ENCODE measurements at places on chromosomes 3 and 15.

- DNase-seq = no peak
Measured at GRCh38 chr3:150130404-150131100, 159.9 kb upstream of the PFN2 start.

DNA sequence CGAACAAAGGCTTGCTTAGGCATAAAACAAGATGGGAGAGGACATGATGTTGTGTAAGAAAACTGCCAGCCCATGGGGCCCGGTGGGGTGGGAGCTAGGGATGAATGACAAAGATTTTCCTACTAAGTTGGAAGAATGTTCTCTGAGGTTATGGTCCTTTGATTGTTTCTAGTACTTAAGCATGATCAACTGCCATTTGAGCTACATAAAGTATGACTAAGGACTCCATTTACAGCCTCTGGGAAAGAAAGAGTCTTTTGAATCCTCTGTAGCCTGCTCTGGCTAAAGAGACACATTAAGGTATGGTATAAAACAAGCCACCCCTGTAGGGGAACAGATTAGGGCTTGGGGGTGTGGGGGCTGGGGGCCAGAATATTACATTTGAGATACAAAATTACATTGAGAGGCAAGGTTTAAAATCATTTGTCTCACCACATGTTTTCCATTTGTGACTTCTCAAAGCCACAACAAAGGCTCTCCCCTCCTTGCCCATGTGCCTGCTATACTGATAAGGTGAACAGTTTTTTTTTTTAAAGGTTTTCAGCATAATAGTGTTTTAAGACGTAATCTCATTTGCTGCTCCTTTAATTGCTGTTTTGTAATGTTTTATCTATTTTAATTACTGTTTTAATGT, 323.4 kb downstream of the CHST2 start:
- no peak for DNase-seq

- no peak for DNase-seq
Measured at GRCh38 chr3:67781218-67781617, 126.8 kb upstream of the SUCLG2 start.

- peak; percentile 85 for DNase-seq
Measured at GRCh38 chr3:171049861-171050444, 23.4 kb upstream of the SLC2A2 start.

DNA sequence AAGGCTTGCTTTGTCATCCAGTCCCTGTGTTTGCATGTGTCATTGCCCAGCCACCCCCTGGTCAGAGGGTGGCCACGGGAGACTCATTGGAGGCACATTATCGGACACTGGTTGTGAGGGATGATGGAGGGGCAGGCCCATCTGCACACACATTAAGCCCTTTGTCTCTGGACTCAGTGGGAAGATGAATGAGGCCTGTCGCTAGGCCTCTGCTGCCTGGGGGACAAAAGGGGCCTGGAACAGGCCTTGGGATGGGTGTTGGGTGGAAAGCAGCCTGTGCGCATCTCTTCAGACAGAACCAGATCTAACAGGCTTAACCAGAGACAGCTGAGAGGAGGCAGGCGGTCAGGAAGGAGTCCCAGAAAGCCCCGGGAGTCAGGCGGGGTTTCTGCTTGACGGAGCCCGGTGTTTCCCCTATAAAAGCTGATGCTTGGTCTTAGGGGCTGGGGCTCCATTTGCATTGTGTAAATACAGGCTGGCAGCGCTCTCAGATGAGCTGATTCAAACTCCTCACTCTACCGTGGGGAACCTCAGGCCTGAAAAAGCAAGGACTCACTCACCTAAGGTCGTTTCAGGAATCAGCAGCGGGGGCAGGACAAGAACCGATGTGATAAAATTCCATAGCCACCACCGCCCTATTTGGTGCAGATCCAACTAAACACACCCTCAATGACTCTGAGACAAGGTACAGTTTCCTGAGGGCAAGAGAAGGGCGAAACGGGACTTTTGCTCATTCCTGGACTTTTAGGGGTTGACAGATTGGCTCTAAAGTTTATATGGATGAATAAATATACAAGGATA, 17.1 kb upstream of the SKIC8 start:
- no peak for DNase-seq

DNA sequence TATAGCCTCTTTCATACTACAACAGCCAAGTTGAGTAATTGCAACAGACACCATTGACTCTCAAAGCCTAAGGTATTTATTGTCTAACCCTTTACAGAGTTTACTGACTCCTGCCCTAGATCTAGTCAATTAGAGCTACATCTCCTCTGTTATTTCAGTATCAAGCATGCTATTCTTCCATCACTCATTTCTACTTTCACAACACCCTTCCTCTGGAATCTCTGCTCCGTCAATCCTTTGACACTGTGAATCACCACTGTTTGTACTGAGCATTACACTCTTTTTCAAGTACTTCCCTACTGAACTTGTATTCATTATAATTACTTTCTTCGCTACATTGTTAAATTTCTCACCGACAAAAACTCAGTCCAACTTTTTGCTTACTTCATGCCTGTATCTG, 121.8 kb downstream of the ZNF609 start:
- DNase-seq = no peak

DNA sequence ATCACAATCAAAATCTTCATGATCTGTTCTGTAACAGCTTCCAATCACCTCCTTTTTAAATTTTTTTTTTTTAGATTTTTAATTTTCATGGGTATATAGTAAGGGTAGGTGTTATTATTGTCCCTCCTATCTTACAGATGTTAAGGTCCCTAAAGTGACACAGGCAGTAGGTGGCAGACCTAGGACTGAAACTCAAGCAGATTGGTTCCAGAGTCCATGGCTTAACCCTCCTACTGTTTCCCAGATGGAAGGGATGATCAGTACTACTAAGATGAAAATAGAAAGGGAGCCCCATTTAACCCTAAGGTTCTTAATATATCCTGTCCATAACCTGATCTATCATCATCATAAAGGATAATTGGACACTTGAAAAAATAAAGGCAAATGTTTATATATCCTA, 57.1 kb downstream of the CHAC1 start:
- no peak for DNase-seq

DNA sequence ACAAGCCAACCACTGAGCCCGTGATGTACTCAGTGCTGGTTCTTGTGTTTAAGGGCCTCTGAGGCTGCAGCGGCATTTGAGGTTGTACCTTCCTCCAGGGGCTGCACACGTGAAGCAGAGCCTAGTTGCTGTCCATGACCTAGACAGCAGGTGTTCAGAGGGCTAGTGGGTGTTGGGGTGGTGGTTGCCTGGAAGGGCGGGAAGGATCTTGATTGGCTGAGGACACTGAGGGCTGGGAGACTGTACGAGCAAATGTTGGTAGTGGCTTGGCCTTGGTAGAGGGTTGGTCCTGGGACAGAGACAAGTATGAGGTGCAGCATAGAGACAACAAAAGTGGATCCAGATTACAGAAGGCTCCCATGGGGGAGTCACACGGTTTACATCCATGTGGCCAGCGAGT, 17.0 kb upstream of the HES1 start:
- DNase-seq = no peak

GRCh38 chr3:62097121-62097520, 276.2 kb downstream of the FEZF2 start:
- DNase-seq = no peak

DNA sequence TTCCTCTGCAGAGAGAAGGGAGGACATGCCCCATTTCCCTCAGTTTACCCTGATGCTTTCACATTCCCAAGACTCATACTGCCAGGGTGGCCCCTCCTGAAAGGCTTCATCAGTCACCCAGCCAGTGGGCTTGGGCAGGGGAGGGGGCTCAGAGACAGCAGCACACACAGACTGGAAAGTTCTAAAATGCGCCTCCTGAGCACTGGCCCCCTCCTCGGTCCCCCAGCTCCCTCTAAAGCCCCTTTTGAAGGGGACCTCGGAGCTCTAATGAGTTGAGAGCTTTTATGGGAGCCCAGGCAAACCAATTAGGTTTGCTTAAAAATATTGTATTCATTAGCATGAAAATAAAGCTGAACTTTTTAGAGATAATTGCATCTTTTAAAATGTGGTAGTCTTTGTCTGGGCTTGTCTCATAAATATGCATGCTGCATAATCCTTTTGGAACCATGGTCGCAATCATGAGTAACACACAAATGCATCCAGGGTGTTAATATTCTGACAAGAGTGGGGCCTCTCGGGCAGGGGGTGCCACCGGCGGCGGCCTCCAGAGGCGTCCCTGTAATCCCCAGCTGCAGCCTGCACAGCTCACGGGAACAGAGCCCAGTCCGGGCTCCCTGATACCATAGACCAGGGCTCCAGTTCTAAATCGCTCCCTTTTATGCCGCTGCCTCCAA, 78.5 kb downstream of the RPLP1 start:
- no peak for DNase-seq

DNA sequence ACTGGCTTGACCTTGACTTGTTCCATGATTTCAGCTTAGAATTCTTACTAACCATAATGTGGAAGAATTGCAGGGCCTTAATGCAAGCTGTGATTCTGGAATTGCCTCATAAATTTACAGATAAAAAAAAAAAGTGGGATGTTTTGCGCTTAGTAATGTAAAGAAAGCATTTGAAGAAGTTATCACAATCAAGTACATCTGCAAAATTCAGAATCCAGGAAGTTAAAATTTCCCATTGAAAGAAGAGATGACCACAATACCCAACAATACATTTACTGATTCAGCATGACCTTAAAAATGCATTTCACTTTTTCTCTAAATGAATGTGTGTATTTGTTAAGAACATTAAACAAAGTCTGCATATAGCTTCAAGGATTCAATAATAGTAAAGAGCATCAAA, 65.1 kb upstream of the CCNL1 start:
- no peak for DNase-seq

GRCh38 chr3:153209596-153209995, 47.6 kb downstream of the RAP2B start:
- no peak for DNase-seq

- DNase-seq = peak; percentile 19
Measured at GRCh38 chr3:69425249-69425648, 39.4 kb upstream of the FRMD4B start.

- DNase-seq = peak; percentile 1
Measured at GRCh38 chr15:41022487-41023090, 69.3 kb downstream of the CHAC1 start.

DNA sequence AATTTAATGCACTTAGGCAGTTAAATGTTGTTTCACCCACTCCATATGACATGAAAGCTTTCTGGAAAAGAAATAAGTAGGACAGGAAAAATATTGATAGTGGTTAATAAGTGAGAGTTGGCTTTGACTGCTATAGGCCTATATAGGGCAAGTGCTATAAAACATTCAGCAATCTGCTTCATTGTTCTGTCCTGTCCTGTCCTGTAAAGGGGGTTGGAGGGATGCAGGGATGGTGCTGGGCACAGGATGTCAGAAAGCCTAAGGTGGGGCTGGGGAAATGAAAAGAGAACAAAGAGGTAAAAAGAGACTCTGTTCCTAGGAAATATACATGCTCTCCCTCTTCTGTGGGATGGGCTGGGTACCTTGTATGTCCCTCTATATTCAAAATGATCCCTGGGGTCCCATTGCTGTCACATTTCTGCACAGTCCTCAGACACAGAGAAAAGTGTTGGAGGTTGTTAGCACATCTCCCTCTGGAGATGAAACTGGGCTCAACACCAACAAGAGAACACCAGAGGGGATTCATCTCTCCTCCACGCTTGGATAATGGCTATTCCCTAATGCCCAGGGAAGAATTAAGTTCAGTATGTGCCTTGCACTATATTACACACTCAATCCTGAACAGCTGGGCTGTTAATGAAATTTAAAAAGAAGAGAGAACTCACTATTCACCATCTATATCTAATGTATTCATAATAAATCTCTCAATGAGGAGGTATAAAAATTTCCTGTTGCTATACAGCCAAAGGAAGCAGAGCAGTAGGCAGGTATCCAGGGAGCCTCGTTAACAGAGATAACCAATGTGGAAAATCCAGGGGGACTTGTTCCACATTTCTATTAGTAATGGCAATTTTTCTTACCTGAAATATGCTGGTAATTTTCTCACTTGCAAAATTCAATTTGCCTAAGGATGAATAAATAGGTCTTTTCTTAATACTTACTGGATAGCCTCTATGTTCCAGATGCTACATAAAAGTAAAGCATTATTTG, 108.1 kb upstream of the ZBED2 start:
- DNase-seq = no peak

DNA sequence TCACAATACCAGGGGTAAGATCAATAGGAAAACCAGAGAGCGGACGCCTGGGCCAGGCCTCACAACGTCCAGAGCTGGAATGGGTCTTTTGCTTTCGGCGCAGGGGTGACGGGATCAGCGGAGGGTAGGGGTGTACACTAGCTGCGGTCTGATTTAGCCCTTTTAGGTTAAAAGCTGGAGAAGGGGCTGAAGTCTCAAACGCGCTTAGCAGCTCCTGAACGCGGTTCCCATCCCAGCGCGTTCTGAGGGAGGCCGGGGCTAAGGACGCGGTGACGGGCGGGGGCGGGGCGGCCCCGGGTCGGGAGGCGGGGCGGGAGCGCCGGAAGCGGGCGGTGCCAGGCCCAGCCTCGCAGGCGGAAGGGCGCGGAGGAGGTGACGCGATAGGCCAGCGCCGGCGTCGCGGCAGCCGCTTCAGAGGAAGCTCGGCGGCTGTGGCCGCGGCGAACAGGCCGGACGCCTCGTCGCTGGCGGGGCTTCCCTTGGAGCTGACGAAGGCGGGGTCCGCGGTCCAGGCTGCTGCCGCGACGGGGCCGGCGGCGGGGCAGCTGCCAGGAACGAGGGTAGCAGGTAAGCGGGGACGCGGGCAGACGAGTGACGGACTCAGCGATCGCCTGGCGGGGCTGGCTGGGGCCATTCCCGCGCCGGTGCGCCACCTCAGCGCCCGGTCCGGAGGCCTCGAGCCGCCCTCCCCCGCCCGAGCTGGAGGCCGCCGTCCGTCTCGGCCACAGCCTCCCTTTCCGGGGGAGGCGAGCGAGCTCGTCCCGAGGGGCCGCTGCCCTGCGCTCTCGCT, at the start of gene SENP5:
TSS of gene SENP5 (plus strand) at position 414 of the 790 bp plus-strand sequence. CDS start 17,262 bp downstream, outside the sequence.
- peak; percentile 91 for DNase-seq

- no peak for DNase-seq
Measured at GRCh38 chr3:108420926-108421325, 89.5 kb downstream of the MYH15 start.

GRCh38 chr15:60390871-60391501, 6.8 kb downstream of the ANXA2 start:
- no peak for DNase-seq

- no peak for DNase-seq
Measured at GRCh38 chr3:65356331-65357248, 668.8 kb upstream of the ADAMTS9 start.

DNA sequence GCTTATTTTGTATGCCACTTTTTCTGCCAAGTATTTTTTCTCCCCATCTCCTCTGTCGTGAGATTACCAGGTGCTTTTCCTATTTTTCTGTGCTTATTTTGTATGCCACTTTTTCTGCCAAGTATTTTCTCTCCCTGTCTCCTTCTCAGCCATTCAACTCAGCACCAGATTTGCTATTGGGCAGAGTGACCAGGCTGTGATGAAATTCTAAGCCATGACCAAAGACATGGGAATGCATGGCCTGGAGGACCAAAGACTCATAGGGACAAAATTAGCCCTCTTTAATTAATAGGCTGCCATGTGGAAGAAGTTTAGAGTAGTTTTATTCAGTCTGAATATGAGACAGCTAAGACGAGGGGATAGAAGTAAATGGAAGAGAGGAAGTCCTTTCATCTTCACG, 257.4 kb downstream of the SQOR start:
- no peak for DNase-seq

- DNase-seq = no peak
Measured at GRCh38 chr3:158821847-158822246, 20.0 kb downstream of the MFSD1 start.

Measured in NCI-H510A treated with DMSO at 0.1 percent for 48 hours (cell line).